ENCODE measurements at places on chromosomes 12 and 14.

- DNase-seq = no peak
Measured at GRCh38 chr12:530821-531220, 71.1 kb downstream of the B4GALNT3 start.

GRCh38 chr14:78254911-78255461 lies 84.8 kb downstream of the NRXN3 start:
- no peak for DNase-seq

- DNase-seq = no peak
Measured at GRCh38 chr12:88957358-88957757, 377.1 kb upstream of the KITLG start.

DNA sequence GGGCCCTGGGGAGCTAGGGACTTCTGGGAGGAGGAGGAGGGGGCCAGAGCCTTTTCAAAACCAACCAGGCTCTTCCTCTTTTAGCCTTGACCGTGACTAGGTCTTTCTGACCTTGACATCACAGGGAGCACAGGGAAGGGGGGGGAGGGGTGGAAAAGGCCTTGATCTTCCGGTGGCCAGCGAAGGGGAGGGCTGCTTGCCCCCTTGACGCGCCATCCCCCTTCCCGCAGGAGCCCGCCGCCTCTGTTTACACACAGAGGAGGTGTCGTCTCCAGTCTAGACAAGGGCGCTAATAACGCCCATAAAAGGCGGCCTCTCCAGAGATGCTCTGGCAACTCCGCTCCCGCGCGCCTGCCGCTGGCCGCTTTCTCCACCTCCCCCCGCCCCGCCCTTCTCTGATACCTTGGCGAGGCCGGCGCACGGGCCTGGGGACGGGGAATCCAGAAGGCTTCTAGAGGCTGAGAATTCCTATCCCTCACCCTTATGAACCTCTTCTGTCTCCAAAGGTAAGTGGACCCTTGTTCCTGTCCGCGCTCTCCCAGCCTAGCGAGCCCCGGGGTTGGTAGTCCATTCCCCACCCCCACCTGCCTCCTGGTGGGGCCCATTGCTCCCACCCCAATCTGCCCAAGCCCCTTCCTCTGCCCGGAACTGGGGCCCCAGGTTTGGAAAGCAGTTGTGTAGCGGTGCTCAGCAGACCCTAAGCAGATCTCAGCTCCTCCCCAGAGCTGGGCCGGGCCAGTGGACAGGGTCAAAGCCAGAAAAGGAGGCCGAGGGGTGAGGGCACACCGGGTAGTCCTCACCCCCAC lies 4.9 kb upstream of the HOXC12 start:
- DNase-seq = no peak

DNA sequence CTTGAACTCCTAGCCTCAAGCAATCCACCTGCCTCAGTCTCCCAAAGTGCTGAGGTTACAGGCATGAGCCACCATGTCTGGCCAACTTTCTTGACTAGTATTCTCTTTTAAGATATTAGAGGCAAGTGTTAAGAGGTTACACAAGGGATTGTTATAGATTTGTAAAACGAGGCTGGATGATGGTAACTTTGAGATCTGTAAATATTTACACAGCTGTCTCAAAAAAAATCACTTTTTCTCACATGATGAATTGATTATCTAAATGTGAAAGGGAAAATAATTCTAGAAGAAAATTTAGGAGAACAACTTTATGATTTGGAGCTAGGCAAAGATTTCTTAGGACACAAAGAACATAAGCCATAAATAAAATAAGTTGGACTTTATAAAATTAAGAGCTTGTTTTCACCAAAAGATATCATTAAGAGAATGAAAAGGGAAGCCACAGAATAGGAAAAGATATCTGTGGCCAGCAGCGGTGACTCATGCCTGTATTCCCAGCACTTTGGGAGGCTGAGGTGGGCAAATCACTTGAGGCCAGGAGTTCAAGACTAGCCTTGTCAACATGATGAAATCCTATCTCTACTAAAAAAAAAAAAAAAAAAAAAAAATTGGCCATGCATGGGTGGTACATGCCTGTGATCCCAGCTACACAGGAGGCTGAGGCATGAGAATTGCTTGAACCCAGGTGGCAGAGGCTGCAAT lies 77.4 kb downstream of the BBS10 start:
- no peak for DNase-seq

DNA sequence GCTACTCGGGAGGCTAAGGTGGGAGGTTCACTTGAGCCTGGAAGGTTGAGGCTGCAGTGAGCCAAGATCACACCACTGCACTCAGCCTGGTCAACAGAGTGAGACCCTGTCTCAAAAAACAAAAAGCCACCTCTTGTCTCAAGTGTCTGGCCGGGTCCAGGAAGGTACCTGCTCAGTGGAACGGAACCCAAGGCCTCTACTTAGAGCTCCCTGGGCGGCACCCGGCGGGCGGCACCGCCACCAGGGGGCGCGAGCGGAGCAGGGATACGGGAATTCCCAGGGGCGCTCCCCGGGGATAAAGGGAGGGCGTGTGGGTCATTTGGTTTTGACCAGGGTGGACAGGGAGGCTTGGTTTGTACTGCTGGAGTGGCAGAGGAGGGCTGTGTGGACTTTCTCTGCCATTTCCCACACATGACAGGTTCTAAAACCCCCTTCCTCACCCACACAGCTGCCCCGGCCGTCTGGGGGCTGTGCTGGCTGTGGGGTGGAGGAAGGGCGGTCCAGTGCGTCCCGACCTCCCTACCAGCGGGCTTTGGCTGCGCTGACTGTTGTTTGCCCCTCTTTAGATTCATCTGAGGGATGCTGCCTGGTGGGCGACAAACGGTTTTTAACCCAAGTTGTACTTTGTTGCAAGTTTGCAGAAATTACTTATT lies 91.4 kb downstream of the SETD3 start:
- no peak for DNase-seq

DNA sequence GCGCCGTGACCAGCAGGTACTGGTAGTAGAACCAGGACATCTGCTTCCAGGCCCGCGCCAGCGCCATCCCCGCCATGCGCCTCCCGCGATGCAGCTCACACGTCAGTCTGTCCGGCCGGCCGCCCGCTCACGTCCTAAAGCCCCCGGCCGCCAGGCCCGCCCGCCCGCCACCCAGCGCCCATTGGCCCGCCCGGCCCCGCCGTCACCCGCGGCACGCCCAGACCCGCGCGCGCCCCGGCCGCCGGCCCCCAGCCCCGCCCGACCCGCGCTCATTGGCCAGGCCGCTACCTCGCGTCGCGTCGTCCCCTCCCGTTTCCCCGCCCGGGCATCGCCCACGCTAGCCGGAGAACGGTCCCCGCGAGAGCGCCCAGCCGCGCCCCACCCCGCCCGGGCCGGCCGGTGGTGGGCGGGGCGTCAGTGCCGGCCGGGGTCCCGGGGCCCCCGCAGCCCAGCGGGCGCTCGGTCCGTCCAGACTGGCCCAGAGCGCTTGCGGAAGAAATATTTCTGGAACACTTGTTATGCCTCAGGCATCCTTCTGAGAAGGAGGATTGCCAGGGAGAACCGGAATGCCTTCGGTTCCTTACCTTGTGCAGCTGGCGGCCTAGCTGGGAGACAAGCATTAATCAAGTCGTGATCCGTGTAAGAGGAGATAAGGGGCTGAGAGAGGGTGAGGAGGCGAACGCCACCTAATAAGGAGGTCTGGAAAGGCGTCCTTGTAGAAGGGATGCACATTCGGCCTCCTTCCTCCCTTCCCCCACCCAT lies at the start of gene SPTSSA:
Gene SPTSSA, minus strand, starts transcription at position 109 of the 762 bp plus-strand sequence. Its CDS starts 33 bp downstream, at position 76.
- DNase-seq = peak; percentile 75

- no peak for DNase-seq
Measured at GRCh38 chr14:98798099-98798498, 473.9 kb downstream of the BCL11B start.

DNA sequence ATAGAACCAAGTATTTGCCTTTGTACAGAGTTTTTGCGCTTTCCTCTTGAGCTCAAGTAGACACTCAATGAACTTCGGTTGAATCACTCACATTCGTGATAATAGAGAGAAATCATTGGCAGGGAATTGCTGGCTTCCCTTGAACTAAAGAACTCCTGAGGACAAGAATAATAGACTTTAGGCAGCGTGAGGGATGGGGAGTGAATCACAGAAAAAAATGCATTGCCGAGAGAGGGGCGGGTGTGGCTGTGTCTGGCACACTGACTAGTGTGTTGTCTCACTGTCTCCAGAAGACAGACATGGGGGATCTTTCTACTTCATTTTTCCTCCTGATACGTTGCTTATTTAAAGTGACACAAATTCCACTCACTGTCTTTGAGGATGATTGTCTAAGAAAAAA lies 805.2 kb downstream of the BCL11B start:
- no peak for DNase-seq

DNA sequence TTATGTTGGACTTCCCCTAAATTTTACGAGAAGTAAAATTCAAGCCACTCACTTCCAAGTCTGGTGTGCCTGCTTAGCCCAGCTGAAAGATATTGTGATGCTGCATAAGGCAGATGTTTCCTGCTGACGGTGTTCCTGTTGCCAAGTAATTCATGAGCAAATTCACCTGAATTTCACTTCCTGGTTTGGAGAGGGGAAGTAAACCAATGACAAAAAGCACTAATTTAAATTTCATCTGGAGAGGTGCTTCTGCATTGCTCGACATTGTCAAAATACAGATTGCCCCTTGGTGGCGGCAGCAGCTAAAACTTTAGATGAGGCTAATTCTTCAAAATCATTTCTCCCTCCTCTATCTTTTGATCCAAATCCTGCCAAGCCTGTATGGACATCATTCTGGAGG lies 281.1 kb downstream of the AACS start:
- DNase-seq = no peak

- no peak for DNase-seq
Measured at GRCh38 chr14:38944691-38945090, 158.3 kb downstream of the SEC23A start.

DNA sequence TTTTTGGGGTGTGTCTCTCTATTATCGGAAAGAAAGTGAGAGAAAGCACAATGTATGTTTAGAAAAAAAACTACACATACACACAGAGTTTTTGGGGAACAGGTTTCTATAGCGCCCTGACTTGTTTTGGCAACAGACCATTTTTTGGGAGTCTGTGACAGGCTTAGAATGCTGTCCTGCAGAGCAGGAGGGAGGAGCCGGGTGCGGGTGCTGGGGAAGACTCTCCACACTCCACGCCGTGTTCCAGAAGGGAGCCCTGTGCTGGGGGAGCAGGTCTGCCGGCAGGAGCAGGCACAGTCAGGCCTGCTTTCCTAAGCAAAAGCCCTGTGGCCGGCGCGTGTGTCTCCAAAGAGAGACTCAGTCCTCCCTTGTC lies 26.5 kb downstream of the CD9 start:
- no peak for DNase-seq

DNA sequence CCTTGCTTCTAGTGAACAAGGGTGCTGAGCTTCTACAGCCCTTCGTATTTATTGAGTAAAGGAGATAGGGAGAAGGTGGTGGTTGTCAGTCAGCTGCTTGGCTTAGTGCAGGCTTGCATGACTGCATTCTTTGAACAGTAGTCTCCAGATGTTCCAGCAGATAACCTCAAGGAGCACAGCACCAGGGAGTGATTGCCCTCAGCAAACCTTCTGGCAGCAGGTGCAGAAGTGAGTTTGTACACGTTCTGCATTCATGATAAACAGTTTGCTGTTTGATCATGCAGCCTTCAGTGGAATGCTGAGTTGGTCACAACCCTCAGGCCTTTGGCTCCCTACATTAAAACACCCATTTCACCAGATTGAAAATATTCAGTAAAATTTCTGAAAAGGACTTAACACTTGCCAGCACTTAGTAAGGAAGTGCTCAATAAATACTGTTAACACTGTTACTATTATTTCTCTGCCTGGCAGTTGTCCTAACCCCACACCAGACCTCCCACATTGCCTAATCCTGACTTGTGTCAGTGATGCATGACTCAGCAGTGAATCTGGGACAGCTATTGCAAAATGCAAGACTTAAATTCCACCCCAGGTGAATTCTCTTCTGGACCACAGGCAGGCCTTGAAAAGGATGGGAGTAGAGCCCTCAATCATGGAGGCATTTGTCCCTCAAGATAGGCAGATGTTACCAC lies 18.9 kb upstream of the CARMIL3 start:
- DNase-seq = no peak
